ENCODE measurements at places on chromosomes 12 and 14.

GRCh38 chr12:129483111-129483893, 420.5 kb downstream of the TMEM132D start:
- DNase-seq: no peak

DNA sequence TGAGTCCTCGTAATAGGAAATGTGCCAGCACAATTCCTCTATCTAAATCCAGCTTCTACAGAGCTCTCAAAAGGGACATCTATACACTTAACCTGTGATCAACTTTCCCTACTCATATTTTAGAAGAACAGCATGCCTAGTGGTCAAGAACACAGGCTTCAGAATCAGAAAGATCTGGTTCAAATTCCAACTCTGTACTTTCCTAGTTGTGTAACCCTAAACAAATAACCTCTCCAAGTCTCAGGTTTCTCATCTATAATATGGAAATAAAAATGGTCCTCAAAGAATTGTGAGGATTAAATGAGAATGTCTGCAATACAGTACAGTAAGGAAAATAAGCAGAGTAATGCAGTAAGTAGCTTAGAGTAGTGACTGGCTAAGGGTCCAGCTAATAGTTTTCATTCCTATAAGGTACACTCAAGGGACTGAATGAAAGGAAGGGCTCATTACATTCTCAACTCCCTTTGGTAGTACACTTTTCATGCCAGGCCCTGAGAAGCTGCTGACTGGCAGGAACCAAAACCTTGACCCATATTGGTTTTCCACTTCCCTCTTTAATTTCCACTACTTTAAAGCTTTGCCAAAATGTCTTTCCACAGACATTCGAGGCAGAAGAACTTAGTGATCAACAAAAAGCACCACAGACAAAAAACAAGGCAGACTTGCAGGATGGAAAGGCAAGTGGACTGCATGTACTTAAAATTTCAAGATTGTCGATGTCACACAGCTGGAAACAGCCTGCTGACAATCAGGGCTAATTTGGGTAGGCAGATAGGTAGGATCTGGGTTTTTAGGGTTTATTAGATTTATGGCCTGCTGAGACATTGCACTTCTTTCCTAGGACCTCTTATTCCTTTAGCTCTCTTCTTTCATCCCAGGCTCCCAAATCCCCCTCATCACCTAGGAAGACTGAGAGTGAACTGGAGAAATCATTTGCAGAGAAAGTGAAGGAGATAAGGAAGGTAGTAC, 4.3 kb downstream of the CCDC196 start:
- DNase-seq: no peak

DNA sequence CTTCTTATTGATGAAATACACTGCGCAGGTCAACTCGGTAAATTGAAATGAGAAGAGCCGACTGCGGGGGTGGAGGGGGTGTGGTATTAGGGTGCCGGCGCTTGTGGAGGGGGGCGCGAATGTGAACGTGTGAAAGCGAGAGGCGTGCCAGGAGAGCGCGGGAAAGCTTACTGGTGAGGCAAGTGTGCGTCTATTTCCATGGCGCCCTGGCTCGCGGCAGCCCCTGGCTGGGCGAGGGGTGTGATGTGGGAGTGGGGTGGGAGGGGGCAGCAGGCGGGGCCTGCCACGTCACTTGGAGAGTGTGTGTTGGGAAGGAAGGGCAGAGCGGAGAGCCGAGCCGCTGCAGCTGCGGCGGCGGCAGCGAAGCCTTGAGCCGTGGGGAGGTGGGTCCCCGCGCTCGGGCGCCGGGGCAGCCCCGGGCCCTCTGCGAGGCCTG, 88.8 kb downstream of the GALNT8 start:
- DNase-seq: no peak

- DNase-seq: no peak
These were observed 338.2 kb downstream of the TMEM117 start for GRCh38 chr12:44174053-44174452.

GRCh38 chr12:120367233-120367923, 1.6 kb downstream of the MSI1 start:
- no peak for DNase-seq

- peak; percentile 81 for DNase-seq
These were observed 47.3 kb upstream of the PAWR start for GRCh38 chr12:79737875-79738718.

DNA sequence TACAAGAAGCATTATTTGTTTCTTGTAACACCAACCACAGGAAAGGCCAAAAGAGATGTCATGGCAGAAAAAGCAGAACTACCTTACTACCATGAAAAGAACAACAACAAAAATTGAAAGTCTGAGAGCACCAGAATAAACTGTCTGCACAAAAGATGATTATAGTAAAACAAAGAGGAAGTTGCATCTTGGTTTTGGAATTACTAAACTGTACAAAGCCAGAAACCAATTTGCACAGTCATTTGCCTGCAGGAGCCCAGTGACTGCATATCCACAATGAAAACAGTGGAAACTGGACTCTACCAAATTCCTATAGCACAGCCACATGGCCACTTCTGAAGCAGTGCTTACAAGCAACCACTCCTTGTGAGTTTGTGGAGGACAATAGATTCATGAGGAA, 276.2 kb downstream of the SSPN start:
- no peak for DNase-seq

- DNase-seq: no peak
These were observed 23.4 kb upstream of the NR2C1 start for GRCh38 chr12:95096852-95097251.

DNA sequence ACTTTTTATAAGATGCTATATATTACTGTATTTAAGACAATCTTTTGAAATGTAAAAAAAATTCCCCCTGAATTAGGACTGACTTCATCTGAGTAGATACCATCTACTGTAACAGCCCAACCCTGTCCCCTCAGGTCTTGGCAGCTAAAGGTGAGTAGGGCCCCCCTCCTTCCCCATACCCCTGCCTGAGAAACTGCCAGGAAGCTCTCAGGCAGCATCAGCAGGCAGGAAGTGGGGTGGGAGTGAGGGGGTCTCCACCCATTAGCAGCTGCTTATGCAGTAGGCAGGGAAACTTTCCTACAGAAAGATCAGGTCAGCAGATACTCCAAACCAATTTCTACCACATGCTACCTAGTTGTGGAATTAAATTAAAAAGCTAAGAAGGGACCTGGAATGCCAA, 62.5 kb downstream of the PAX9 start:
- DNase-seq: no peak

GRCh38 chr12:62481843-62482540, 15.4 kb downstream of the MON2 start:
- DNase-seq: no peak

DNA sequence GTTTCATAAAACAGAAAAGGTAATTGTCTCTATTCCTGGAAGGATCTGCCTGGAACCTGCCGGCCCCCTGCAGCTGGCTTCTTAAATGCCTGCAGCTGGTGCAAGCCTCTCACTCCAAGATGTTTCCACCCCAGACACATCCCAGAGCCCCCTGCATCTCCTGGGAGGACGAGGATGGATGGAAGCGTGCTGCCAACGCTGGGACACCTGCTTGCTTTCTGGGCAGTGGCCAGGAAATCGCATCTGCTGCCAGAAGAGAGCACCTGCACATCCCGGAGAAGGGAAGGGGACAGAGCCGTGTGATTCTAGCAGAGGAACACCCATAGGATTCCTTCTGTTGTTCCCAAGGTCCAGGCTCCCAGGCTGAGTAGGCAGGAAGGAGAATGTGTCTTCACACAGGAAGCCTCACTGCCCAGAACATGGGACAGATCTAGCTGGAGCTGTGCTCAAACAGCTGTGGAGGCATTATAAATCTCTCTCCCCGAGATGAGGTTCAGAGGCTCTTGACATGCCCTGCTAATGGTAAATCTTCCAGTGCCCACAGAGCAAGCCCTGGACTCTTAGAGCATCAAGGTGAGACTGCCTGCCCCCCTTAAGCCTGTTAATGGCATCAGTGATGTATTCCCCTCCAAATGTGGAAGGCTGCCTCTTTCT, 138.8 kb upstream of the MAP1LC3B2 start:
- no peak for DNase-seq

- DNase-seq: no peak
These were observed 84.3 kb upstream of the ANO2 start for GRCh38 chr12:6029401-6029800.

DNA sequence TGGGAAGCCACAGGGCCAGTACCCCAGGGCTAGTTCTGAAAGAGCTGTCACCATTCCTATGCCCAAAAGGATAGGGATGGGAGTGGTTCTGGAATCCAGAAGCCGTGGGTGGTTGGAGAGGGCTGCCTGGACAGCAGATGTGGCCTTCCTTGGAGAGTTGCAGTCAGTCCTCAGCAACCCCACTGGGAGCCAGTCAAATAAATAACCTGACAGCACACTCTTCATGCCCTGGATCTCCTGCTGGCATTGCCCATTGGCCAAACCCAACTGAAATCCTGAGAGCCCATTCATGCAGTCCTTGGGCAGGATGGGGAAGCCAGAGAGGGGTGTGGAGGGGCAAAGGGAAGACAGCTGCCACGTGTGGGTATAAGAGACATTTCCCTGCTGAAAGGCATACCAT, 128.2 kb downstream of the PTPN11 start:
- no peak for DNase-seq

- DNase-seq: no peak
These were observed 101.9 kb upstream of the BMP4 start for GRCh38 chr14:54058505-54058904.

DNA sequence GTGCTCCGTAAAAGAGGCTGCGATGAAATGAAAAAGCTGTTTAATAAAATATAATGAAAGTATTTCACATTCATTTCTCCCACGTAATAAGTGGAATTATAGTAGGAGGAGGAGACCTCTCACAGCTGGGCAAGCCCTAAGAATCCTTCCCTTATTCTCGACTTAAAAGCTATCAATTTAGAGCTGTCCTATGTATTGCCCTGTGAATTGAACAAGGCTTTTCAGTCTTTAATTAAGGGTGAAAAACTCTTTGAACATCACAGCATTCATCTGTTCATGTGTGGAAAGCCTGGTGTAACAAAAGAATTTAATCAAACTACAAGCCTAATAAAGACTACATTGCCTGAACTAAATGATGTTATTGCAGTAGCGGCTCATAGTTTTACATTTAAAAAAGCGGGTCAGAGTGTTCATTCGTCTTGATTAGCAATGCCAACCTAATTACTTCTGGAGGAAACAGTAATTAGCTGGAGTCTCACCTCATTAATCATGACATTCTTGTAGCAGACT, 142.0 kb downstream of the ETNK1 start:
- DNase-seq: no peak

- DNase-seq: no peak
These were observed 11.5 kb upstream of the IFI27 start for GRCh38 chr14:94099006-94099405.

GRCh38 chr12:58529114-58529665, 391.1 kb downstream of the LRIG3 start:
- peak; percentile 83 for DNase-seq

- DNase-seq: no peak
These were observed 6.8 kb upstream of the LHX5 start for GRCh38 chr12:113478351-113479011.

GRCh38 chr14:59961518-59962062, 41.6 kb downstream of the LRRC9 start:
- DNase-seq: no peak

- no peak for DNase-seq
These were observed 12.1 kb upstream of the LRP6 start for GRCh38 chr12:12278899-12279298.

GRCh38 chr14:79992407-79993198, 218.7 kb downstream of the DIO2 start:
- DNase-seq: no peak

DNA sequence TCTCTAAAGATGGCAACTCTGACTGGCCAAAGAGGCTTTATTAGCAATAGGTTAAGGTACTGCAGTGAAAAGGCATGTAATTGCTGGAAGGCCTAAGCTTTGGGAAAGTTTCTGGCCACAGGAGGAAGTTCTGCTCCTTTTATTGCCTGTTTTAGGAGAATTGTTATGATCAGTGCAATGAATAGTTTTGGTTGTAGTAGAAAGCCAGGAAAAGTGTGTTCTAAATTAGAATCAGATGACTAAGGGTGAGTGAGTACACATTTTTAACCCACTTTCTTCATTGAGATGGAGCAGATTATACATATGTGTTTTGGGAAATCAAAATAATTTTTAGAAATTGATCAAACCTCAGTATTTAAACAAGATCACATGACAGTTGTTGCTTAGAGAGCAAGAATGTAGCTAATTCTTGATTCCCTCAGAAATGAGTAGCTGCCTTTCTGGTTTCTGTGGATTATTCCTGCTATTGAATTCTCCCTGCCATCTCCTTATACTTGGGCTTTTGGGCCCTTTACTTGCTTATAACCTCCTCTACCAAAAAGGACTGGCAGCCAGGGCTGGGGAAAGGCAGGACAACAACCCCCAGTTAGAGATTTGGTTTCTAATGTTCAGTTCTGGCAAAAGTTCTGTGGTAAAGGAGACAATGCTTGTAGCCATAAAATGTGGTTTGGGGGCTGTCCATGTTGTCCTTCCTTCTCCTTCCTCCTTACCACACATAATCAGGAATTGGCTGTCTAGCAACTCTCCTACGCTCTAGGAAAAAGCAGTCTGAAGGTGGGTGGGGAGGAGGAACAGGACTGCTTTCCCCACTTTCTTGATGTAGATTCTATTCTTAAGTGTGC, 217.1 kb downstream of the SLC38A4 start:
- no peak for DNase-seq

GRCh38 chr12:47397664-47398281, 308.1 kb downstream of the RPAP3 start:
- peak; percentile 87 for DNase-seq

DNA sequence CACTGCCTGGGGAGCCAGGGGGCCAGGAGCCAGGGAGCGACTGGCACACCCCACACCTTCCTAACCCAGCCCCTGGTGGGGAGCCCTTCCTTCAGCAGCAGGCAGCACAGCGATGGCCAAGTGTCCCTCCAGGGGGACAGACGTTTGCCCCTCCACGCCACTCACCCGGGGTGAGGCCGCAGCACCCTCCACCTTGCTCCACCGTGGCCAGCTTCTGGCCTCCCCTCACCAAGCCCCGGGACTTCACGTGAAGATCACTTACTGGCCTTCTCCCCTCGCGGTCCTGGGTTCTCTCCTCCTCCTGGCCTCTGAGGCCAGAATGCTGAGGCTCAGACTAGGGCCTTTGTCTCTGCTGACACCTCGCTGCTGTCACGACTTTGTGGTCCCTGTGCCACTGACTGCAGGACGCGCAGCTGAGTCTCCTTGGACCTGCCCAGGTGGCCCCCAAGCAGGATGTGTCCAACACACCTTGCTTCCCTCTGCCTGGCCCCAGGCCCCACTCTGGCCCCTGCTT, 3.5 kb upstream of the ASPG start:
- DNase-seq: no peak

- no peak for DNase-seq
These were observed 7.2 kb downstream of the EEA1 start for GRCh38 chr12:92921877-92922276.

DNA sequence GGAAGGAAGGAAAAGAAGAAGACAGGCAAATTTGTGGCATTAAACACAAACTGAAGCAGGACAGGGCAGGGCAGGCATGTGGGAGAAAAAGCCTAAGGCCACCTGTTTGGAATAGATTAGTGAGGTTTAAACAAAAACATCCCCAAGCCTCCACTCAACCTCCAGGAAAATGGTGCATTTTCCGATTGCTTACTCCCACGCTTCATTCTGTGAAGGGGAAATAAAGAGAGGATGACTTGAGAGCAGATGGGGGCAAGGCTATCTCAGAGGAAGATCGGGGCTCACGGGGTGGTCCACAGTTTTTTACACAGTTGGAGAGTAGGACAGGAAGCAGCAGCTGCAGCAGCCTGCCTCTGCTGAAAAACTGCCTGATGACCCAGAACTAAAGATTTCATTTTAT, 250.9 kb downstream of the DUSP6 start:
- DNase-seq: no peak
